ENCODE measurements at places on chromosomes 2 and 18. TPM values are rescaled to one million over a fixed set of nuclear protein-coding genes. Genes with fewer than 3 reads are reported as not detected.

COL4A4 gene
- total RNA-seq: 1.3 TPM

CLK1 gene
- 84.1 TPM for total RNA-seq

DES gene
- not detected for total RNA-seq

TOGARAM2 gene
- under 0.01 TPM for total RNA-seq

ACVR1C gene
- not detected for total RNA-seq

CYS1 gene
- total RNA-seq: 0.19 TPM

BUB1 gene
- 12.2 TPM for total RNA-seq

POMC gene
- 0.66 TPM for total RNA-seq

ADRA2B gene
- not detected for total RNA-seq

STARD6 gene
- not detected for total RNA-seq

SDC1 gene
- 0.47 TPM for total RNA-seq

CFAP210 gene
- total RNA-seq: not detected

PIK3C3 gene
- 35.7 TPM for total RNA-seq

CFAP53 gene
- total RNA-seq: 0.28 TPM

NGEF gene
- 1.5 TPM for total RNA-seq

TTC32 gene
- 7.6 TPM for total RNA-seq

CENPA gene
- 5.2 TPM for total RNA-seq

VSNL1 gene
- total RNA-seq: not detected

EPHA4 gene
- total RNA-seq: 29.6 TPM

COL3A1 gene
- 0.99 TPM for total RNA-seq

HRH4 gene
- not detected for total RNA-seq

ALPI gene
- not detected for total RNA-seq

ANKRD36 gene
- total RNA-seq: 32.0 TPM

PSMA8 gene
- total RNA-seq: not detected

ST6GAL2 gene
- 0.09 TPM for total RNA-seq

DNAJC5G gene
- total RNA-seq: not detected

RNF152 gene
- total RNA-seq: 41.8 TPM

CYB5A gene
- 48.6 TPM for total RNA-seq

IL1A gene
- total RNA-seq: 1.8 TPM

Measured in endothelial cell of coronary artery (primary cell).